ENCODE measurements at places on chromosomes 7 and 10.

- DNase-seq: no peak
These were observed 328.2 kb downstream of the DNAJB6 start for GRCh38 chr7:157664871-157665633.

DNA sequence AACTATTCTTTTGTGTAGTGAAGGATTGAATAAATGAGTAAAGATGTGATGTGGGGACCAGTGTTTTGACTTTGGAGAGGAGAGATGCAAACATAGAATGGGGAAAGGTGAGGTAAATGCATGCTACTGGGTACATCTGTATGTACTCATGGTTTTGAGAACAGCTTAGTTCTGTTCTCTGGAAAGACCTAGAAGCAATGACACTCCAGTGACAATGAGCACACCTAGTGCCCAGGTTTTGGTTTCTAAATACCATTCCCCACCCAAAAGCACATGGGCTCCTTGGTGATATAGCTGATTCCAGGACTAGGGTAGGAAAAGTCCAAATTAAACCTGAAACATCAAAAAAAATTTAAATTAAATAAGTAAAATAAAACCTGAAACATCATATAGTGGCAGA lies 22.6 kb upstream of the HSPA12A start:
- DNase-seq: no peak

DNA sequence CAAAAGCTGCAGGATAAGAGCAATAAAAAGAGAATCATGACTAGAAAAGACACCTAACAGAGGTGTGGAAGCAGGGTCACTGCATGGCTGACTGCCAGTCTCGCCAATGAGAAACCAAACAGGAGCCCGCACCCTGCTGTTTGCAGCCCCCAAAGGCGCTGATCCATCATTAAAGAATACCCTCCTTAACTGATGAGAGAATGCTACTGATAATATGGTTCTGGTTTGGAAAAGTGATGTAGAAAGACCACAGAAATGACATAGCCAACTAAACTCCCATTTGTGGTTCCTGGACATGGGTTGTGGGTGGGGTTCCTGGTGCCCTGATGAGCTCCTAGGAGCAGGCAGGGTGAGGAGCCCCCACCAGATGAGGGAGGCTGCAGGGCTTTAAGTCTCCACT lies 207.4 kb downstream of the TNS3 start:
- peak; percentile 13 for DNase-seq

- DNase-seq: no peak
These were observed 229.5 kb upstream of the FZD1 start for GRCh38 chr7:91034459-91035368.

- no peak for DNase-seq
These were observed 199.7 kb downstream of the MLLT10 start for GRCh38 chr10:21733710-21734109.

DNA sequence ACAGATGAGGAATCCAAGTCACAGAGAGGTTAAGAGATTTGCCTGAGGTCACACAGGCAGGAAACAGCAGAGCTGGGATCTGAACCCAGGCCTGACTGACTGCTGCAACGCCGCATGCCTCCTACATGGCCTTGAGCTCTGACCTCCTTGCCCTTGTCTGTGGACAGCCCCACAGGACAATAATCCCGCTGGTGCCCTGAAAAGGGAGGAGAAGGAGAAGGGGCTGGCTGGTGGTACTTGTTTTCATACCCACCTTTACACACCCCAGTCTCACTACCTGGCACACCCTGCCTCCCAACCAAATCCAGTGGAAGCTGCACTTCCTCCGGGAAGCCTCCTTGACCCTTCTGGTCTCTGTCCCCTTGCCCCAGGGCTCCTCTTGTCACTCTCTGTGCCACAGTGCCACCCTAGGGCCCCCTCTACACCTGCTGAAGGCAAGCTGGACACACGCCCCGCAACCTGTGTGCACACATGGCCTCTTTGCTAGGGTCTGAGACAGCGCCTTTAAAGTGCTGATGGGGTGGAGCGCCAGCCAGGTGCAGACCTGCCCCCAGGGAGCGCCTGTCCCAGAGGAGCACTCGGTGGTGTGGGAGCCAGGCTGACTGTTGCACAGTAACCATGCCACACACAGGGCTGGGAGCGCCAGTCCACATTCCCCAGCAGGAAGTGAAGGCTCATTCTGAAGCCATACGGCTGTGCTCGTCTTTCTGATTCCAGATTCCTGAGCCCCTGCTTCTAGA lies 38.6 kb downstream of the ZCCHC24 start:
- no peak for DNase-seq

DNA sequence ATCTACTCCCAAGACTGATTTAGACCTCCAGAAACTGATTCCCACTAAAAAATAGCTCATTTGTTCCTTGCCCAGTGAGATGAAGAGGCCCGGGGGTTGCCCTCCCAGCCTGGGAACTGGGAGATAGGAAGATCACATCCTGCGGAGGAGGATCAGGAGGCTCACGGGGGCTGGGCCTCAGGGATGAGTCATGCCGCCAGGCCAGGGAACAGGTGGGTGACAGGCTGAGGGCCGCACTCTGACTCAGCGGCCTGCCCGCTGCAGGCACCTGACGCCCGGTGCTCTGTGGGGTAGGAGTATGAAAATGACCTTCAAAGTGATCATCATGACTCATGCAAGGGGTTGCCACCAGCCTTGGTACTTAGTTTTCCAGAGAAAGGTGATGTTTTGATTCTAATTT lies 104.5 kb upstream of the ZPBP start:
- no peak for DNase-seq

- no peak for DNase-seq
These were observed 403 bp upstream of the ENO4 start for GRCh38 chr10:116848944-116849247.

- no peak for DNase-seq
These were observed 78.6 kb downstream of the SORCS1 start for GRCh38 chr10:107085665-107086525.

DNA sequence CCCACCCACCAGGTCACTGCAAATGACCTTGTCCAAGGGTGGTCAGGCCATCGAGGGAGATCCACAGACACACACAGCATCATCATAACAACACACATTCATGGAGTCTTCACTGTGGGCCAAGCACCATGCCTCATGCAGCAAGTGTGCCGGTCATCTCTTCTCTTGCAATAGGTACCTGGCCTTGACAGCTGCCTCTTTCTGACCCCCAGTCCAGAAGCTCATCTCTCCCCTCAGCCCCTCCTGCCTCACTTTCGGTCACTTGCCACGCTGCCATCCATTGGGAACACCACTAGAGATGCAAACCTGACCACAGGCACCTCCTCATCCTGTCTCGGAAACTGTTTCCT lies 75.9 kb downstream of the OAT start:
- DNase-seq: no peak

GRCh38 chr10:32981760-32982159 lies 23.7 kb upstream of the ITGB1 start:
- DNase-seq: no peak

DNA sequence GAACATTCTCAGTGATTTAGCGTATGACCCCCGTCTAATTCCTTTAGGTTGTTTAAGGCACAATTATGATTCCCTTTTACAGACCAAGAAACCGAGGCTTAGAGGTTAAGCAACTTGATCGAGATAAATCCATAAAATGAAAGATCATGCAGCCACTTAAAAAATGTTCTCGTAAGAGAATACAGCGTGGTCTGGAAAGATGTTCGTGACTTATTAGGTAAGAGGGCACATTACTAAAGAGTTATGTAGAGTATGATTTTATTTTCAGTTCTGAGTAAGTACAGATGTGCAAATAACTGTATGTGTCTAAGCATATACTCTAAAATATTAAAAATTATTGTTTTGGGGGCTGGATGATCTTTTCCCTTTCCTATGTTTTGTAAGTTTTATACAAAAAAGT lies 575.1 kb downstream of the PARD3 start:
- no peak for DNase-seq

Data from hematopoietic multipotent progenitor cell treated with erythropoietin and hydrocortisone succinate and interleukin-3 and kit ligand, for 17 days (in vitro differentiated cells).